Astrocyte of the spinal cord (primary cell): ENCODE measurements at places on chromosomes 5 and 9.

- DNase-seq: no peak
These were observed 58.9 kb downstream of the GPR107 start for GRCh38 chr9:130112538-130113151.

DNA sequence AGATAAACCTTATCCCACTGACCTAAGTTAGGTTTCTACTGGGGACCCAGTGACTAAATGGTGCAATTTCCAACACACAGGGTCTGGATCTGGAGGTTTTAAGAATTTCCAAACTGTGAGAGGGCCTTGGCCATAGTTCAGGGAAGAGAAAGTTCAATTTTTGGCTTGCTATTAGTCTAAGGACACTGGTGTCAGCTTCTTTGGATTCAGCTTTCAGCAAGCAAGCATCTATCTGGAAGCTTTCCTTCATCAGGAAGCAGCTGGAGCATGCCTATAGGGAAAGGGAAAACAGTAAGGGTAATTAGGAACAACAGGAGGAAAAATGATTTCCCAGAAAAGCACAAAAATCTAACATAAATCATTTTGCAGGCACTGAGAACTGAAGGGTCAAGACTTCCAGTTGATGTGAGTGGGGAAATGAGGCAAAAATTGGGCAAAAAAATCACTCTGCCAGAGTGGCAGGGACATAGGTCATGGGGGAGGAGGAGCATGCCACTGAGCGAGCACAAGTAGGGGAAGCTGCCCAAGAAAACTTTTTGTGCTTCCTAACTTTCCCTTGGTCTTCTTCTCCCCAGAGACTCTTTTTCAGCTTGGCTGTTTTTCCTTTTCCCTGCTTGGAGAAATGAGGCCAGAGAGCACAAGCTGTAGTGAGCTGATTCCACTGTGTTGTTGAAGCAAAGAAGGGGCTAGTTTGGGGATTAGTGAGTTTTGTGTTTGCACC lies 299.6 kb downstream of the FGF10 start:
- DNase-seq: no peak

GRCh38 chr5:66718374-66719002 lies 122.3 kb downstream of the MAST4 start:
- DNase-seq: no peak

DNA sequence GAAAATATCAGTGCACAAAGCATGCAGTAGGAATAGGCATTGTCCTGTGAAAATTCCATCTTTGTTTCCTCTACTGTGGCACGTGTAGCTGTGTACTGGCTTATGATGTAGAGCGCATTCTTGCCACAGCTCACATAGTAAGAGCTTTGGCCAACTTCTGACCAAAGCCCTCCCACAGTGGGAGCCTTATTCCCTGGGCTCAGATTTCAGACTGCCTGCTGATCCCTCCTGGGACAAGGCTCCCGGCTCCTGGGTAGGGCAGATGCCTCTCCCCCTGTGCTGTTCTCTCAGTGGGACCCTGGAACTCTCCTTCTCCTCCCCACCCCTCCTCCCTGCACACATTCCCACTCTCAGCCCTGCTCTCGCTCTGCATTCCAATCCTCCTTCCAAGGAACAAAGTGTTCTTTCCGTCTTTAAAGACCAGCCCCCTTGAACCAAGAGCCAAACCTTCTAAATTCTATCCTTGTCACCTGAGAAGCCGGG lies 17.5 kb downstream of the LCP2 start:
- DNase-seq: no peak

- no peak for DNase-seq
These were observed 22.4 kb downstream of the SLC9A3 start for GRCh38 chr5:501831-502184.

GRCh38 chr9:35842795-35843194 lies 13.8 kb downstream of the TMEM8B start:
- no peak for DNase-seq

DNA sequence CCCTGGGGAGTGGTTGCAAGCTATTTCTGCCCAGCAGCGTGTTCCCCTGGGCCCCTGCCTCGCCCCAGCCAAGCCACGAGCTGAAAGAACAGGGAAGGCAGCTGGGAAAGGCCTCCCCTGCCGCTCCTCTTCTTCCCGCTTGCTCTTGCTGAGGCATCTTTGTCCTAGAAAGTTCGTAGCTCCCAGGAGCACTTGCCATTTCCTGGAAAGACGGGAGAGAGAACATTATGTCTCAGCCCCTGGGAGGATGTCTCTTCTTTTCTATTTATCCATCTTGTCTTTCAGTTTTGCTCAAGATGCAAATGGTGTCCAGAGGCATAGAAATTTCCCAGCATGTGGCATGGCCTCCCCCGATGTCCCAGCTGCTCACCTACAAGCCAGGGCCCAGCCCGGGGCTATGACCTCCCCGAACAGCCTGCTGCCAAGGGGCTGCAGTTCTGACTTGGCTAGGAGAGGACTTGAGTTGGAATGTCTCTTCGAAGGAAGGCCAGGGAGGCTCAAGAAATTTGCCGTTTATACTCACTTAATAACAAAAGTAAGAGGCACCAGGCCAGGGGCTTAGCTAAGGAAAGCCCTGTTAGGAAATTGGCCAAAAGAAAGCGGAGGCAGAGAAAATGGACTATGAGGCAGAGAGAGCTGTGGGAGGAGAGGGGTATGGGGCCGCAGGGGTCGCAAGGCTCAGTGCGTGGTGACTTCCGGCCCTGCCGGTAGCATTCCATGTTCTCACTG lies 87.3 kb downstream of the LIFR start:
- peak; percentile 39 for DNase-seq

GRCh38 chr9:19918630-19919029 lies 129.8 kb upstream of the SLC24A2 start:
- DNase-seq: no peak

DNA sequence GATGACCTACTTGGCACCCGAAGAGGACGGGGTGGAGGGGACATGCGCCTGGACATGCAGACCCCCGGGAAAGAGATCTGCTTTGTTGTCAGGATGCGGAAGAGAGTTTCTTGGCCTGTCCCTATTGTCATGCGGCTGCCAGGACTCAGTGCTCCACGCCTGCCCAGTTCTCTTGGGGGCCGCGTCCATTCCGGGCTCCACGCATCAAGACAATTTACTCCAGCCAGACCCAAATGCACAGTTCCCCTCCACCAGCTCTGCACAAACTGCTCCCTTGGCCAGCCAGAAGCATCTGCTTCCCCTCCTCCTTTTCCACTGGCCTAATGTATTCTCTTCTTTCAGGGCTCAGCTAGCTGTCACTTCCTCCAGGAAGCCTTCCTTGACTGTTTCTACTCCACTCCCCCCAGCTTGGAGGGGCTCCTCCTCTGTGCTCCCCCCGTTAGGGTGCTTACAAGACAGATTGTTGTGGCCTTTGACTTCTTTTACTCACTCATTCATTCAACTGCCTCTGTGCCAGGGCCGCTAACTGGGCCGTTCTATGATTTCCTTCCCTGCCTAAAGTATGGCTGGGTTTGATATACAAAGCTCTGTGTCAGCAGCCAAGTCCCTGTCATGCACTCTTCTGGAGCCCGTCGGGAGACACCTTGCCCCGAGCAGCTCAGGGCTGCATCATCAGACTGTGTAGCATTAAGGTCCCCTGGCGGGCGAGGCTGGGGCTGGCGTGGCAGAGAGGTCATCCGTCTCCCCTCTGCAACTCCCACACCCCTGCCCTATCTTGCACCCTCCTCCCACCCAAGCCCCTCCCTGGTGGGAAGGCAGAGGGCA lies 6.6 kb downstream of the FIBCD1 start:
- DNase-seq: no peak

DNA sequence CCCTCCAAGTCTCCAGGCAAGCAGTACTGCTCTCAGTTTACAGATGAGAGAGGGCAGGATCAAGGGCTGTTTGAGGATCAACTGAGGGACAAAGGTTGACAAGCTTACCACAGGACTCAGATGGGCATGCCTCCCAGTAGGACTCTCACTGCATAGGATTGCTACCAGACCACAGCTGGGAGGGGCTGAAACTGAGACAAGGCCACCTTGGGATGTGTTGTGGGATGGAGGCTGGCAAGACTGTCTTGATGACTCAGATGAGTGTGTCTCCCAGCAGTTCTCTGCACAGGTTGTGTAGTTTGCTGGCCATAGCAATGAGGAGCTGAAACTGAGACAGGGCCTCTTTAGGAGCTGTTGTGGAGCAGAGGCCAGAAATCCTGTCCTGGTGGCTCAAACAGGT lies 222.2 kb upstream of the IRX1 start:
- DNase-seq: no peak

DNA sequence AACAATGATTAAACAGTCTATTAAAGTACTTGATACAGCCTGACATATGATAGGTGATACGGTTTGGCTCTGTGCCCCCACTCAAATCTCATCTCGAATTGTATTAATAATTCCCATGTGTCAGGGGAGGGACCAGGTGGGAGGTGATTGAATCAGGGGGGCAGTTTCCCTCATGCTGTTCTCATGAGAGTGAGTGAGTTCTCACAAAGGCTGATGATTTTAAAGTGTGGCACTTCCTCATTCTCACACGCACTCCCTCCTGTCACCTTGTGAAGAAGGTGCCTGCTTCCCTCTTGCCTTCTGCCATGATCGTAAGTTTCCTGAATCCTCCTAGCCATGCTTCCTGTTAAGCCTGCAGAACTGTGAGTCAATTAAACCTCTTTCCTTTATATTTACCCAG lies 40.1 kb upstream of the TARS1 start:
- DNase-seq: no peak

DNA sequence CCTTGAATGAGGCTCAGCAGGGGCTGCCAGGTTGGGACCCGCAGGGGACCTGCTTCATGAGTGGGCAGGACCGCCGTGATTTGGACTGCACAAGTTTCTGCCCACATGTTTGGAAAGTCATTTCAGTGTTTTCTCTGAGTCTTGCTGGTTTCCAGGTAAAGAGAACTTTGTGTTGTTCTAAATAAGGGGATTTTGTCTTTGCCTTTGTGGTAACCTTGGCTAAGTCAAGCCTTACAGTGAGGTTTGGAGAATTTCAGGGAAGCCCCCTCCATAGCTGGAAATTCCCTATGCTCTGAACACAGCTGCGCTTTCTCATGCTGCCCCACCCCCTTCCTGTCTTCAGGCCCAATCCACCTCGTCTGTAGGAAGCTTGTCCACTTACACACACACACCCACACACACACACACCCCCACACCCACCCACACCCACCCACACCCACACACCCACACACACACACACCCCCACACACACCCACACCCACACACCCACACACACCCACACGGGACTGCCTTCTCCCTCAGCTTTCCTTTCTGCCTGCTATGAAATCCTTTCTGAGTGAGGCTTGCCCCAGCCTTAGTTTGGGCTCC lies 270.1 kb downstream of the HSPA4 start:
- DNase-seq: no peak

DNA sequence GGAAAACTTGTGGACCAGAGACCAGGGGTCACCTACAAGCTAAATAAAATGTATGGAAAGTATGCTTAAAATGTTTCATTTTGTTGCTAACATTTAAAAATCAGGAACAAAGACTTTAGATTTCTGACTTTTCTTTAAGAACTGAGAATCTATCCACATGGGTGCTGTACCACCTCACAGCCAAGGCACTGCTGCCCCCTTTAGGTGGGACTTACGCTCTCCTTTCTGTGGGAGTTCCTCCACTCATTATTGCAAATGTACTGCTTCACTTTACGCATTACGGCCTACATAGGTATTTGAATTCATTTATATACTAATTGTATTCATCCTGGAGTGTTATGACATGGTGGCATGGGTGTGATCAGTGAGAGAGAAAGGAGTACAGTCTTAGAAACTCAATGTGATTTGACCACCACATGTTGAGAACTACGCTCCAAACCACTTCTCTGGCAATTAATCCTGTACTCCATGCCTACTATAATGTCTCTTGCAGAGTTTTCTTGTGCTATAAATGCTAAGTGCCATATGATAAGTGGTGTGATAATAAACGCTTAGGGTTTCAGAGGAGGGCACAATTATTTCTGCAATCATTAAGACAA lies 24.7 kb upstream of the CETN3 start:
- DNase-seq: peak; percentile 47

- DNase-seq: peak; percentile 67
These were observed 11.7 kb upstream of the FGF1 start for GRCh38 chr5:142697356-142698255.

- no peak for DNase-seq
These were observed 205.3 kb downstream of the SLCO4C1 start for GRCh38 chr5:102090770-102091169.

- no peak for DNase-seq
These were observed 2.4 kb downstream of the SOWAHA start for GRCh38 chr5:132815454-132815853.
